ENCODE measurements at places on chromosomes 4 and X.

- DNase-seq, result no peak
Measured at GRCh38 chr4:145709336-145709735, 29.4 kb downstream of the C4orf51 start.

- DNase-seq, result no peak
Measured at GRCh38 chrX:73987166-73987565, 316.8 kb upstream of the ZCCHC13 start.

- no peak for DNase-seq
Measured at GRCh38 chrX:38804682-38805431, 3.6 kb downstream of the MID1IP1 start.

DNA sequence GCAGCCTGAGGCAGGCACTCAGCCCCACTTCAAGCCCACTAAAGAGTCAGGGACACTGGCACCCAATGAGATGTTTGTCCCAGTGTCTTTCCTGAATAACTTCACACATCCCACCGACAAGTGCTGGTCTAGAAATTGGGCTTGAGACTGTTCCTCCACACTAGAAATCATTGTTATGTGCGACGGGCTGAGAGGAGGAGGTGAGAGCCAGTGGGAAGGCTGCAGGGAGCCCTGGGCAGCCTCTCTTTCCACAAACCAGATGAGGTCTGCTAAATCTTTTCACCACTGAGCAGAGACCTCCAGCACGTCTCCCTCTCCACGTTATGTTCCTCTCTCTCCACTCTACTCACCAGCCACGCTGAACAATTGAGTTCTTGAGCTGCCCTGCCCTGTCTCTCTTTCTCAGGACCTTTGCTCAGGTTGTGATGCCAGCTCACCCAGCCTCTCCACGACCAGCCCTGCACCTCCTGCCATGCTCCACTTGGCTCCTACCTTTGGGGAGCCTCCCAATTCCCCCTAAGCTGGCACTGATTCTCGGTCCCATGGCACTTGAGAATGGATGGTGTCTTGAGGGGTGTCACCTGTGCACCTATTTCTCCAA is 8.4 kb downstream of the SCD5 start:
- DNase-seq, result no peak

- no peak for DNase-seq
Measured at GRCh38 chr4:30265716-30266115, 454.5 kb upstream of the PCDH7 start.

DNA sequence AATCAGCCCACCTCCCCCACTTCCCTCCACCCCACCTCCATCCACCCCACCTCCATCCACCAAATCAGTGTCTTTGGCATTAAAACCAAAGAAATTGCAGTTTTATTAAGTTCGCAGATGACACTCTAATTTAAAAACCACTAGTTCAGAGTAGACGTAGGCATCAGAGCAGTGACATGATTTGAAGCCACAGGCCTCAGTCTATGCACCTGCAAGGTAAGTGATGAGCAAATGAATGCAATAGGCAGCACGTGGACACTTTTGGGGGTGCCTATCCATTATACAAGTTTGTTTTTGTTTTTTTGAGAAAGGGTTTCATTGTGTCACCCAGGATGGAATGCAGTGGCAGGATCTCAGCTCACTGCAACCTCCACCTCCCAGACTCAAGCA is 88.0 kb upstream of the TRIM2 start:
- no peak for DNase-seq

DNA sequence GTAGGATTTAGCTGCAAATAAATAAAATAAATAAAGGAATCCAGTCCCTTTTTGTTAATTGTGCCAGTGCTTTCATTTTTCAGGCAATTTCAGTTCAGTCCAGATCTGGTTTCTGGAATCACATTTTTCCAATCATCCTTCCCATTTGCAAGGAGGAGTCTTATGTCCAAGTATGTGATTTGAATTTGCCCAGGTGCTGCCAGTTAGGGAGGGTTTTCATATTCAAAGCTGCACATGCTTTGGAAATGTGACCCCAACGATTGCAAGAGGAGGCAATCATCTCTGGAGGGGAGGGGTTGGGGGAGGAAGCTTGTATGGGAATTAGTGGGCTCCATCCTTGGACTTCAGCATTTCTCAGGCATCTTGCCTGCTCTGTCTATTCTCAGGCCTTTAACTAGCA is 4.4 kb downstream of the PLAC1 start:
- no peak for DNase-seq

DNA sequence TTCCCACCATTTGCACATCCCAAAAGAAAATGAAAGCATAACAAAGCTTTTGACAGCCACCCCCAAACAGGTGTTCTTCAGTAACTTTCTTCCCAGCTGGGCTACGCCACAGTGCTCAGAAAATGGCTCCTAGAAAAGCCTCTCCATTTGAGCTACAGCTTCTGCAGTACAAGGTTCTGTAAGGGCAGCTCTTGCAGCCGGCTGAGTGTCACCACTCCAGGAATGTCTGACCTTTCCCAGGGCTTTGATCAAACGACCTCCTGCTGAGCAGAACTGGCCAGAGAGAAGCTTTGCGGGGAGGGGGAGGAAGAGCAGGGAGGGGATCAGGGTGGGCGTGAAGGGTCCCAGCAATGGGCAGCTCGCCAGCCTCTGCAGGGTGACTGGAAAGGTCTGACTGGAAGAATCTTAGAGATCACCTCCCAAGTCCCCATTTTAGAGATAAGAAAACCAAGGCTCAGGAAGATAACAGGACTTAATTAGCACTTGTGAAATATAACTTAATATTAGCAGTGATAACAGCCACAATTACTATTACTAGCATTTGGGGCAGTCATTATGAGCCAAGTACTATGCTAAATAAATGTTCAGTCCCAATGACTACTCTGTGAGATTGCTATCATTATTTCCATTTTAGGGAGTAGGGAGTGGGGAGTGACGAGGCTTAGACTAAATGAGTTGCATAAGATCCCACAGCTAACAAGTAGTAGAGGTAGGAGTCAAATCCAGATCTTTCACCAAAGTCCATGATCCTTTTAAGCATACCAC is 51.1 kb downstream of the LEF1 start:
- DNase-seq, result no peak

DNA sequence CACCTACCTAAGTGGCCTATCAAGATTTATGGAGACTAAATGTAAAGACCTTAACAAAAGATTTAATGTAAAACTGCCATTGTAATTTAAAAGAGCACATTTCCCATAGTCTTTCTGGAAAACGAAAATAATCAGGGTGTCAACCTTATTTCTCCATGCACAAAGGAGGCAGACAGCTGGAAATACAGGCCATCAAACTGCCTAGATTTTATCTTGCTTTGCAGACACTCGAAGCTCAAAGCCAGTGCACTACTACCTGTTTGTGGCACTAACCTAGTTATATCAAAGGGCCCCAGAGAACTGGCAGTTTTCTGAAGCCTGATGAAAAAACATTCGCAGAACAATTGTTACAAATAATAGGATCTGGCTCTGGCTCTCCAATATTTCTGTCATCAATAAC is 863.9 kb downstream of the STPG2 start:
- DNase-seq, result no peak

DNA sequence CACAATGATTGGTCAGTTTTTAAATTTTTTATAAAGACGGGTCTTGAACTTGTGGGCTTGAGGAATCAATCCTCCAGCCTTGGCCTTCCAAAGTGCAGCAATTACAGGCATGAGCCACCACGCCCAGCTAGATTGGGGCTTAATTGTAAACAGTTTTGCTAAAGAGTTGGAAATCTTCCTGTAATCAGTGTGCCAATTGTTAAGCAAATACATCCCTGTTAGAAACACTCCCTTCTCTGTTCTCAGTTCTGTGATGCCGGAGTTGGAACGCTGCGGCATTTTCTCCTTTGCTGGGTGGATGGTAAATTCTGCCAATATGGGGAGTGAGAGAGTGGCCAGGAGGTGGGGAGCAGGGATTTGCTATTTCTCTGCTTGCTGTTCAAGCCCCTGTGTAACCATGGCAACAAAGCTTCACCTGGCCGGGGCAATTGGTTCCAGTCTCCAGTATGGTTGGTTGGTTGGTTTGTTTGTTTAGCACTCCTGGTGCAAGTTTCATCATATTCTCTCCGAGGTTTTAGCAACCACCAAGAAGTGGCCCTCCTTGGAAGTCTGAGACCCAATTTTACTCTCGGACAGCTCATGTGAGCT is 3.0 kb upstream of the SPATA4 start:
- DNase-seq, result no peak

DNA sequence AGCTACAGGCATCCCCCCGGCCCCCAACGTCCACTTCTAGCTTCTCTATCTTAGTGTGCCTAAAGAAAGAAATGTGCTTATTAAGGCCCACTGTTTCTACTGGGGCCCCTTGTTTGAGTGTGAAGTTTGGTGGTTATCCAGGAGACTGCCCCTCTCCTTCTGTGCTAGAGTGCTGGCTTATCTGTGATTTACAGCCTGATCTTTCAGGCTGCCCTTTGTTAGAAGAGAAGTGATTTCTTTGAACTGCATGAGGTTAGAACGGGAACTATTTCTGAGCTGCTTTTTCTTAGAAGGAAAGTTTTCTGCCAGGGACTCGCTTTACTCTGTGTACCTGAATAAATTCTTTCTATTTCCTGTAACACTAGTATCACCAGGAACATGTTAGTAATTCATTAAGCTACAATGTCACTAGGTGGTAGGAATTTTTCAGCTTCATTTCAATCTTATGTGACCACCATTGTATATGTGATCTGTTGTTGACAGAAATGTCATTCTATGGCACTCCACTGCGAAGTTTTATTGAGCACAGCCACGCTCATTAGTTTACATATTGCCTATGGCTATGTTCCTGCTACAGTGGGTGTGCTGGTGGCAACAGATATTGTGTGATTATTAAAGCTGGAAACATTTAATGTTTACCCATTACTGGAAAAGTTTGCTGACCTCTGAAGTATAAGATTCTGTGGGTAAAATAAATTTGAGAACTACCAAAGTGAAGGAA is 193.8 kb upstream of the CXorf51B start:
- DNase-seq, result peak; percentile 32

DNA sequence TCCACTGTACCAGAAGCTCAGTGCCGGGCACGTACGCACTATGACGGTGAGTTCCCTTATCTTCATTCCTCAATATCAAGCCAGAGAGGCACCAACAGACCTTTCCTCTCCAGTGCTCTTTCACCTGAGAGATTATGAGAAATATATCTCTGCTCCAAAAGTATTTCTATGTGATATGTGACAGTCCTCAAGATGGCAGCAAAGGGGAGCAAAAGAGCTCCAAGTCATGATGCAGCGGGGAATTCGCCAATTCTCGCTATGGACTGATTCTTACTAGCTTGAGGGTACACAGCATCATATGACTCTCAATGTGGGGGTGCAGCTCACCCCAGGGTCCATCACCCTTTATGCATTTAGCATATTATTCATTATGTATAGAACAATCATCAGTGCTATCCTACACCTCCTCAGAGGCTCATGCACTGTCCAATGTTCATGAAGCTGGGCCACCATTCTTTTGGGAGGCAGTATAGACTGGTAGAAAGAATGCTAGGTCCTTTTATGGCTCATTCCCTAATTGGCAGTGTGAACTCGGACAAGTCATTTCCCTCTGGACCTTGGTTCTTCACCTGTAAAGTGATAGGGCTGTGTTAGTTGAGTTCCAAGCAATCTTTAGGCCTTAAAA is 12.8 kb upstream of the IQSEC2 start:
- no peak for DNase-seq

DNA sequence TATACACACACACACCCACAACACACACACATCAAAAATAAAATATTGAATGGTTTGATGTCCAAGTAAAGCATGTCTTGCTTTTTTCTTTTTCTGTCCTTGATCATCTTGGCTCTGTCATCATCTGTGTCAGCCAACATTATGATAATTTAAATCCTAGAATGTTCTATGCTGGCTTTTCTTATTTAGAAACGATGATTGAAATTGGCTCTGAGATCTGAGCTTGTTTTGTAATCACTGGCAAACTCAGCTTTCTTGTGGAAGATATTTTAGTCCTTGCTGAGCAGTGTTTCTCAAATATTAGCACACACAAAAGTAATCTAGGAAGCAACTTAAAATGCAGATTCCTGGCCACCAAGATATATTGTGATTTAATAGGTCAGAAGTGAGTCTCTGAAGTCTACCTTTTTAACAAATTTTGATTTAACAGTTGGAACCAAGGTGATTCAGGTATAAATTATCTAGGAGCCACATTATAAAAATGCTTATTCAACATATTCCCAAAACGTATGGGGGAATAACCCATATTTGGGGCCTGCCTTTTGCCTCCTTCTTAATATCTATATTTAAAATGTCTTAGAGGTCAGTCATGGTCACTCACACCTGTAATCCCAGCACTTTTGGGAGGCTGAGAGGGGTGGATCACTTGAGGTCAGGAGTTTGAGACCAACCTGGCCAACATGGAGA is 24.0 kb upstream of the DSPP start:
- no peak for DNase-seq

DNA sequence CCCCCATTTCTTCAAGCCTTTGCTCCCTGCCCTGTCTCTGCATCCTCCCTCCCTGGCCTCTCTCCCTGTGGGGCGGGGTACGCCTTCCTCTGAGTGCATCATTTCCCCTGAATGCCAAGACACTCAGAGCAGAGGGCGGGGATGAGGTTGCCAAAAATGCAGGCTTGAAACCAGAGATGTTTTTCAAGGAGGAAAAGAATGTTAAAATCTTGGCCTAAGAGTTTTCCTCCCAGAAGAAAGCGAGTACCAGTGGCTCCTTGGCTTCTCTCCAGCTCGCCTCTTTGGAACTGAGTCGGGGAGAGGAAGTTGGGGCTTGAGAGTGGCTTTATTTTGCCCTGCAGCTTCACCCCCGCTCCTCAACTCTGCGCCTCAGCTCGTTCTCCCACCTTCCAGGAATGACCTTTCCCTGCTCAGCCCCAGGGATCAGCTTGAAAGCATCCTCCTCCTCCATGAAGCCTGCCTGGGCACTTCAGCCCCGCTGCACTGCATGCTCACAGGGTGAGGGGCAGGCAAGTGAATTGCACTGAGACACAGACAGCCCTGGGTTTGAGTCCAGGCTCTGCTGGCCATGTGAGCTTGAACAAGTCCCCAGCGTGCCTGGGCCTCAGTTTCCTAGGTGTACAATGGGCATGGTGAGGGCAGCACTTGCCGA is 57.5 kb upstream of the SORCS2 start:
- no peak for DNase-seq
